ENCODE measurements at places on chromosomes 6 and 20. TPM values are rescaled to one million over a fixed set of nuclear protein-coding genes. Genes with fewer than 3 reads are reported as not detected.

DNA sequence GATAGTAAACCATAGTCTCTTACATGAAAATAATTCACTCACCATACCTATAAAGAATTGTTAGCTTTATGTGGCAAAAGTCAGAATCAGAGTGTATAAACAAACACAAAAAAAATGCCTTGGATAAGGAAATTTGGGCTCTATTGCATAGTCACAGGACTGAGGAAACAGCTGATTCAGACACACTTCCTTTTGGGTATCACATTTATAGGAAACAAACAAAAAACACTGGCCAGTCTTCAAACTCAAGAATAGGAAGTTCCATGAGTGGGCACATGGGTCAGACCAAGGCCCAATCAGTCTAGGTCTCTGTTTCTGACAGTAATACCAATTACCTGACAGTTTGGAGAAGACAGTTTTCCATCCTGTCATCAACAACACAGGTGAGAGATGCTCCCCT is 8.0 kb downstream of the SLC18B1 start:
- H3K4me1 ChIP-seq = no peaks in the 10 kb centered on the region
- no peak for DNase-seq
- H3K4me3 ChIP-seq = no peak overlapping the region
- no peaks in the 10 kb centered on the region for H3K36me3 ChIP-seq
- no peaks in the 10 kb centered on the region for H3K27me3 ChIP-seq

- H3K27me3 ChIP-seq = no peaks in the 10 kb centered on the region
- H3K4me3 ChIP-seq = no peak overlapping the region
- H3K27ac ChIP-seq = no peak overlapping the region
- no peaks in the 10 kb centered on the region for H3K36me3 ChIP-seq
Measured at GRCh38 chr20:62088258-62089127, 22.8 kb upstream of the TAF4 start.

- no peaks in the 10 kb centered on the region for H3K4me1 ChIP-seq
- no peaks in the 10 kb centered on the region for H3K36me3 ChIP-seq
- DNase-seq = no peak
- H3K4me3 ChIP-seq = no peak overlapping the region
- no peaks in the 10 kb centered on the region for H3K27me3 ChIP-seq
Measured at GRCh38 chr20:63267691-63268090, 4.9 kb upstream of the ARFGAP1 start.

- no peaks in the 10 kb centered on the region for H3K36me3 ChIP-seq
- H3K27me3 ChIP-seq = no peaks in the 10 kb centered on the region
- H3K4me1 ChIP-seq = no peaks in the 10 kb centered on the region
- no peak overlapping the region for H3K4me3 ChIP-seq
Measured at GRCh38 chr20:6719369-6719721, 48.1 kb upstream of the BMP2 start.

GRCh38 chr6:69116658-69117057 is 481.6 kb downstream of the ADGRB3 start:
- no peak overlapping the region for H3K4me3 ChIP-seq
- H3K4me1 ChIP-seq = no peaks in the 10 kb centered on the region
- no peak for DNase-seq
- H3K27ac ChIP-seq = no peak overlapping the region

SNAP25 gene
- total RNA-seq = 10.9 TPM

DNA sequence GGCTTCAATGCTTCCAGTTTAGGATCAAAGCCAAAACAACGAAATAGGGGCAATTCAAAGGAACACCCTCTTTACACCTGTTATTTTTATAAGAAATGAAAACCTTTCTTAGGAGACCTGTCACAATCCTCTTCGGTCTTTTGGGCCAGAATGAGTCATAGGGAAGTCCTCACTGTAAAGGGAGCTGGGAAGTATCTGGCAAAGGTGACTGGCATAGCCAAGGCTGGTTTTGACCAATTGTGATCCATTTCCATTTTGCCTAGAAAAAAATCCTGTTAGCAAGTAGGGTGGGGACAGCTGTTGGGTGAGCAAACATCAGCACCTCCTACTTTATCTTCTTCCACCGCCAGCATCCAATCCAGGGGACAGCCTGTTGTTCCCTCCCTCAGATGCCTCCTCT is 343.2 kb upstream of the SULF2 start:
- DNase-seq = no peak
- no peak overlapping the region for H3K4me3 ChIP-seq
- H3K27ac ChIP-seq = no peak overlapping the region
- H3K36me3 ChIP-seq = no peaks in the 10 kb centered on the region
- H3K4me1 ChIP-seq = peaks cover 1% of the 10 kb centered on the region
- no peaks in the 10 kb centered on the region for H3K27me3 ChIP-seq

PI16 gene
- total RNA-seq = 383 TPM

POM121L2 gene
- total RNA-seq = not detected

MYCT1 gene
- total RNA-seq = 20.1 TPM

DNA sequence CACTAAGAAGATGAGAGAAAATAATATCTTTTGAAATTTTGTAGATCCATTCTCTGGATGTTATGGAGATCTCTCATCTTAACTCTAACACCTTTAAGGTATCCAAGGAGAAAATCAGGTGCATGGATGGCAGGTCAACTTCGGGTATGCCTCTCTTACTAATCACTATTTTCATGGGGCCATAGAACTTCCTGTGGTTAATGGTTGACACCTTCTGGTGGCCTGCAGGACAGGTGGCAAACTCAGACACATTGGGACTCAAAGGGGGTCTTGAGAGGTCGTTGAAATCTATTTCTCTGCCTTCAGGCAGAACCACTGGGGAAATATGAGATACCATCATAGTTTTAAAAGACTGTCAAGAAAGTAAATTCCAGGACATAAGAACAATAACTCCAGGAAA is 76.5 kb downstream of the ADAT2 start:
- H3K4me1 ChIP-seq = no peaks in the 10 kb centered on the region
- H3K27ac ChIP-seq = no peak overlapping the region
- H3K4me3 ChIP-seq = no peak overlapping the region
- no peaks in the 10 kb centered on the region for H3K36me3 ChIP-seq
- H3K27me3 ChIP-seq = no peaks in the 10 kb centered on the region

TSPYL1 gene
- total RNA-seq = 78.0 TPM

DNA sequence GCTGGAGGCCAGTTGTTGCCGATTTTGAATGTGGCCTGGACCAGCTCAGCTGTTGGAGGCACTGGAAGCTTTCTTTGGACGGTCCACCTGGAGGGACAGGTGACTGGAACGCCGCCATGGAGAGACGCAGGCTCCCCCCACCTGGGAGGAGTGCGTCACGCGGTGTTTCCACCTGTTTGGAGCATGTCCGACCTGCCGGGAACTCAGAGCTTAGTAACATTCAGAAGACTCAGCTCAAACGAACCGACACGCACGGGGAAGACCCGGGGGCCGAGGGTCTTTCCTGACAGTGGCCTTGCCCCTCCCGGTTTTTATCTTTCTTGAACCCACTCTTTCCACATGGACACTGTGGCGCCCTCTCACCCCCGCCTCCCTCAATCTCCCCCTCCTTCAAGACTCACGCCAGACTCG is 141.6 kb downstream of the SMOC2 start:
- DNase-seq = no peak
- no peaks in the 10 kb centered on the region for H3K36me3 ChIP-seq
- no peaks in the 10 kb centered on the region for H3K4me1 ChIP-seq
- no peak overlapping the region for H3K27ac ChIP-seq

GRCh38 chr6:31815025-31815838 is at the start of the genes HSPA1A and HSPA1L:
Gene HSPA1A (plus strand): TSS chr6:31815543. CDS start chr6:31815757, 214 bp downstream.
Gene HSPA1L (minus strand): TSS chr6:31815283. CDS start chr6:31811972, 3,311 bp downstream.
- peak within 1 kb of the TSS; percentile 99 for H3K27ac ChIP-seq
- H3K36me3 ChIP-seq = no peaks in the 10 kb centered on the region
- H3K4me1 ChIP-seq = peaks cover 4% of the 10 kb centered on the region
- peak; percentile 98 for DNase-seq
- no peaks in the 10 kb centered on the region for H3K27me3 ChIP-seq

RPL7L1 gene
- total RNA-seq = 57.8 TPM

CD40 gene
- 36.1 TPM for total RNA-seq

GRCh38 chr6:166424431-166424830 is 41.7 kb upstream of the MPC1 start:
- peaks cover 3% of the 10 kb centered on the region for H3K36me3 ChIP-seq
- no peaks in the 10 kb centered on the region for H3K27me3 ChIP-seq
- H3K4me3 ChIP-seq = no peak overlapping the region
- no peaks in the 10 kb centered on the region for H3K4me1 ChIP-seq
- DNase-seq = no peak

GRCh38 chr6:14925699-14926026 is 320.2 kb upstream of the JARID2 start:
- H3K27me3 ChIP-seq = no peaks in the 10 kb centered on the region
- no peaks in the 10 kb centered on the region for H3K36me3 ChIP-seq
- DNase-seq = no peak
- no peak overlapping the region for H3K4me3 ChIP-seq
- peaks cover 12% of the 10 kb centered on the region for H3K4me1 ChIP-seq

DNA sequence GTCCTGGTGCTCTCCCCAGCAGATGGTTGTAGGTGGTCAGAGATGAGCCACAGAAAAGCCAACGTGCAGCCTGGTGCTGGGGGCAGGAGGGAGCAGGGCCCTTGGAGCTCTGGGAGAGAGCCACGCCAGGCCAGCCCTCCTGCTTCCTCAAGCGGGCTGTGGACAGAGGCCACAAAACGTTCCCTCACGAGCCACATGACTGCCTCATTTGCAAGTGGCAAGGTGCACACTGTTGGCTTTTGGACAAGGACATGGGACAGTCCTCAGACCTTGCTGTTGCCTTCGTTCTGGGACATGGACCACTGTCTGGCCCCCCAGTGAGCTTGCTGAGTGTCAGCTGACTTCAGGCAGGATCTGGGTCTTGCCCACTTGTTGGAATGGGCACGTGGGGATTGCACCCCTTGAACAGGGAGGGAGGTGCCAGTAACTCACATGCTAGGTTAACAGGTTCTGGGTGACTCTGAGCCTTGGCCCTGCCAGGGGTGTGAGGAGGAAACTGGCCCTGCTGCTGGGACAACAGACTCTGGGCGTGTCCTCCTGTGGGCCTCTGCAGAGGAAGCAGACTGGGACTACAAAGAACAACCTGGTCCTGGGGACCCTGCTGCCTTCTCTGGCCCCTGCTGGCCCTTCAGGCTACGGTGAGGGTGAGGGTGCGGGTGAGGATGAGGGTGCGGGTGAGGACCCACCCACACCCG is 2.6 kb downstream of the SLCO4A1 start:
- H3K36me3 ChIP-seq = no peaks in the 10 kb centered on the region
- H3K4me1 ChIP-seq = no peaks in the 10 kb centered on the region
- no peaks in the 10 kb centered on the region for H3K27me3 ChIP-seq
- H3K4me3 ChIP-seq = no peak overlapping the region
- H3K27ac ChIP-seq = no peak overlapping the region
- no peak for DNase-seq

- DNase-seq = no peak
- H3K27me3 ChIP-seq = no peaks in the 10 kb centered on the region
- H3K27ac ChIP-seq = no peak overlapping the region
- no peak overlapping the region for H3K4me3 ChIP-seq
- H3K4me1 ChIP-seq = no peaks in the 10 kb centered on the region
Measured at GRCh38 chr6:51339728-51340127, 521.1 kb downstream of the TFAP2B start.

DNA sequence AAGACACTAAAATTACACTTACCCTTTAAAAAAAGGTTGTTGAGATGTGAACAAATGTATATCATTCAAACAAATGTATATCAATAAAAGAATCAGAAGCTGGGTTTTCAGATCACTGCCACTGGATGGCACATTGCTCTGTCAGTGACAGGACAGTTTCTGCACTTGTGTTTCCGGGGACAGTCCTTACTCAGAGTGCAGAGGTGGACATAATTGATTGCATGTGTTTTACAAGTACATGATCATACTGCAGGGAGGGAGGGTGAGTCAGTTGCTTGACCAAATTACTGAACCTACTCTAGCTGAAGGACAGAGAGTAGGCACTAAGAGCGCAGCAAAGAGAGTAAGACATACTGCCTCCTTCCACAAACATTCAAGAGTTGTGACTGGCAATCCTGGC is 302.3 kb downstream of the TENT5A start:
- no peak for DNase-seq
- H3K27me3 ChIP-seq = no peaks in the 10 kb centered on the region
- H3K4me3 ChIP-seq = no peak overlapping the region
- no peaks in the 10 kb centered on the region for H3K36me3 ChIP-seq

ARMC2 gene
- total RNA-seq = 20.7 TPM

C6orf132 gene
- total RNA-seq = 3.1 TPM

DNA sequence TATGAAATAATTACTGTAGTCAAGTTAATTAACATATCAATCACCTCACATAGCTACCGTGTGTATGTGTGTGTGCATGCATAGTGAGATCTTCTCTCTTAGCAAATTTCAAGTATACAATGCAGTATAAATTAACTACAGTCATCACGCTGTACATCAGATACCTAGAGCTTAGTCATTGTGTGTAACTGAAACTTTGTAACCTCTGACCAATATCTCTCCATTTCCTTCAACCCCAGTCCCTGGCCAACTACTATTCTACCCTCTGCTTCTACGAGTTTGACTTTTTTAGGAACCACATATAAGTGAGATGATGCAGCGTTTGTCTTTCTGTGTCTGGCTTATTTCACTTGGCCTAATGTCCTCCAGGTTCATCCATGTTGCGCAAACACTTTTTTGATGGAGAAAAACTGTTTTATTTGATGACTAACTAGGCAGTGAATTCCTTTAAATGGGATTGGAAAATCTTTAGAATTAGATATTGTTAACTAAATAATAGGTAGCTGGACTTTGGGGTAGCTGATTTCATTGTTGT is 459.5 kb downstream of the DHX35 start:
- no peaks in the 10 kb centered on the region for H3K36me3 ChIP-seq
- no peak for DNase-seq
- no peaks in the 10 kb centered on the region for H3K27me3 ChIP-seq
- H3K4me3 ChIP-seq = no peak overlapping the region
- no peaks in the 10 kb centered on the region for H3K4me1 ChIP-seq

PAQR8 gene
- total RNA-seq = 2.5 TPM

GRCh38 chr20:54062812-54063280 is 7.5 kb downstream of the BCAS1 start:
- no peaks in the 10 kb centered on the region for H3K4me1 ChIP-seq
- H3K4me3 ChIP-seq = no peak overlapping the region
- DNase-seq = no peak
- no peak overlapping the region for H3K27ac ChIP-seq
- H3K27me3 ChIP-seq = no peaks in the 10 kb centered on the region

DNA sequence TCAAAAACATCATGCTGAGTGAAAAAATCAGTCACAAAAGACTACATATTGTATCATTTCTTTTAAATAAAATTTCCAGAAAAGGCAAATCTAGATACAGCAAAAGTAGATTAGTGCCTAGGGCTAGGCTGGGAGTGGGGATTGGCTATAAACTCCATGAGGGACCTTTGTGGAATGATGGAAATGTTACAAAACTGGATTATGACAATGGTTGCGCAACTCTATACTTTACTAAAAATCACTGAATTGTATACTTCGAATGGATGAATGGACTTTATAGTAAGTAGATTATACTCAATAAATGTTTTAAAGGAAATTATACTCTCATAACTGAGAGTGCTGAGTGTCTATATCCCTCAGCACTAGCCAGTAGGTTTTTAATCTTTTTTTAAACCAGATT is 4.3 kb downstream of the HMGN3 start:
- H3K4me3 ChIP-seq = no peak overlapping the region
- DNase-seq = no peak
- no peaks in the 10 kb centered on the region for H3K36me3 ChIP-seq
- H3K4me1 ChIP-seq = no peaks in the 10 kb centered on the region
- no peaks in the 10 kb centered on the region for H3K27me3 ChIP-seq
- H3K27ac ChIP-seq = no peak overlapping the region

GRCh38 chr6:134379076-134379475 is 61.2 kb upstream of the SGK1 start:
- H3K27me3 ChIP-seq = no peaks in the 10 kb centered on the region

GRCh38 chr6:156852147-156852857 is 75.1 kb downstream of the ARID1B start:
- DNase-seq = no peak
- no peaks in the 10 kb centered on the region for H3K36me3 ChIP-seq
- no peak overlapping the region for H3K4me3 ChIP-seq
- H3K27ac ChIP-seq = no peak overlapping the region
- no peaks in the 10 kb centered on the region for H3K27me3 ChIP-seq

SYTL3 gene
- total RNA-seq = 4.7 TPM

Data from aorta (tissue), 5 donors.